Activated CD4-positive, alpha-beta T cell treated with anti-CD3 and anti-CD28 coated beads, Interleukin-2, amount 10 ng/mL, durations not matched to agents 7 days and 5 days (primary cell): ENCODE measurements at places on chromosomes 1 and 21. TPM values are rescaled to one million over a fixed set of nuclear protein-coding genes. Genes with fewer than 3 reads are reported as not detected.

The ADAMTS4 gene
- 1.3 TPM for total RNA-seq

The SSR2 gene
- total RNA-seq, result 235 TPM

- H3K4me3 ChIP-seq, result no peak overlapping the region
- peaks cover 5% of the 10 kb centered on the region for H3K4me1 ChIP-seq
- no peaks in the 10 kb centered on the region for H3K36me3 ChIP-seq
- no peaks in the 10 kb centered on the region for H3K27me3 ChIP-seq
These were observed 648.8 kb downstream of the NPHP4 start for GRCh38 chr1:5343256-5344020.

DNA sequence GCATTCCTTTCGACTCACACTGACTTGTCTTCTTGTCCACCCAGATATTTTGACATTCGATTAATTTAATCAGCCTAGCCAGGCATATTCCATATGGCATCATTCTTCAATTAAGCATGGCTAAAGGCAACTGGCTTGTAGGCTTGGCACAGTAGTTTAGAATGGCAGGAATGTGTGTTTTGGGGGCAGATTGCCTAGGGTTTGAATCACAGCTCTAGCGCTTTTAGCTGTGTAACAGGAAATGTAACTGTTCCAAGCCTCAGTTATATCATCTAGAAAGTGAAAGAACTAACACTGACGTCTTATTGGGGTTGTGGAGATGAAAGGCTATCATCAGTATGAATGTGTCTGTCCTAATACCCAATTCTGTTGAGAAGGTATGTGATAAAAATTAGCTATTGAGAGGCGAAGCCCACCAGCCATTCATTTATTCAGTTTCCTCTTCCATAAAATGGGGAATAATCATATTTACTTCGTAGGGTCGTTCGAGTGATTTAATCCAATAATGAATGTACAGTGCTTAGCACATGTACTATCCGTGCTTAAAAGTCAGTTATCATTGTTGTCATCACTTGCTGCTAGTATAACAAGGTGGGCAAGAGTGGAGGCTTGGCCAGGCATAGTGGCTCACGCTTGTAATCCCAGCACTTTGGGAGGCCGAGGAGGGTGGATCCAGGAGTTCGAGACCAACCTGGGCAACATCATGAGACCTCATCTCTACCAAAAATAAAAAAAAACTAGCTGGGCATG, 41.6 kb upstream of the GRHL3 start:
- H3K27ac ChIP-seq, result no peak overlapping the region
- peaks cover 17% of the 10 kb centered on the region for H3K4me1 ChIP-seq
- H3K27me3 ChIP-seq, result peaks cover 27% of the 10 kb centered on the region
- no peaks in the 10 kb centered on the region for H3K36me3 ChIP-seq
- no peak overlapping the region for H3K4me3 ChIP-seq

The ALX3 gene
- not detected for total RNA-seq

DNA sequence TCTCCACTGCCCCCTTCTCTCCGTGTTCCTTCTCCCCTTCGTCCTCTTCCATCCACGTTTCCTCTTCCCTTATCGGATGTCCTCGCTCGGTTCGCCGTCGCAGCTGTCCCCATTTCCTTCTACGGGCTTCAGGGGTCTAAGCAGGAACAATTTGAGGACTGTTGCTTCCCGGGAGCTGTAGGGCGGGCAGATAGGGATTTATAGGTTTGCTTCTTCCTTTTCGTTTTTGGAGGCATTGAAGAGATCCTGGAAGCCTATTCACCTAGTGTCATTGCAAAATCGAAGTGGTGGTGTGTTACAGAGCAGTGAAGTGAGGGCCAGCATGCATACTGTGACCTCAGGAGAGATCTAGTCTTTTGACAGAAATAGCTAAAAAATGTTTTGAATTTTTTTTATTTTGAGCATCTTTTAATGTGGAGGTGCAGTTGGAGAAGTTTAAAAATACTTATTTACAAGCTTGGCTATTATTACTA, 897 bp downstream of the ZYG11B start:
- H3K27ac ChIP-seq, result peak overlapping the region; percentile 90
- DNase-seq, result no peak
- H3K27me3 ChIP-seq, result no peaks in the 10 kb centered on the region
- H3K4me3 ChIP-seq, result peak overlapping the region; percentile 86
